Epithelial cell of proximal tubule (primary cell): ENCODE measurements at places on chromosomes 7 and 10. TPM values are rescaled to one million over a fixed set of nuclear protein-coding genes. Genes with fewer than 3 reads are reported as not detected.

DNA sequence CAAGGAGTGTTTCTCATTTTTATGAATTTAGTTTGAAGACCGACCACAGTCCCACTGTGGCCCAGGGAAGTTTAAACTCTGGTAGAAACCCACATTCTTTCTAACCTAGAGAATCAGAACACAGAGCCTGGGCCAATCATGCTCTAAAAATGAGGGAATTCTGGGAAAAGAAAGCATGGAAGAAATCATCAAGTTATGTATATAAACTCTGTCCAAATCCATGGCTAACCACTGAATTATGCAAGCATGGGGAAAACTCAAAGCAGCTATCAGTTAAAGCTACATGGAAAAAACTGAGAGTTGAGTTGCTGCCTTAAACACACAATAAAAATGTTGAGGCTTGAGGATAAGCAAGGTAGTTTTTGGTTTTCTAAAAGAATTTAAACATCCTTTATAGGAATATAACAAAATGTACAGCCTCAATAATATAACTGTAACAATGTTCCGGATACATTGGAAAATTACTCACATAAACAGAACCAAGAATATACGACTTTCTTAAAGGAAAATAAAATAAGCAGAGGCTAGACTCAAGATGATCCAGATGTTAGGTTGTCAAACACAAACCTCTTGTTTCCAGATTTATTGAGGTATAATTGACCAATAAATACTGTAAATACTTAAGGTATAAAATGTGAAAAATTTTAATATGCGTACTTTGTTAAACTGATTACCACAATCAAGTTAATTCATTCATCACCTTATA, 311.2 kb upstream of the GNAI1 start:
- no peak for DNase-seq

DNA sequence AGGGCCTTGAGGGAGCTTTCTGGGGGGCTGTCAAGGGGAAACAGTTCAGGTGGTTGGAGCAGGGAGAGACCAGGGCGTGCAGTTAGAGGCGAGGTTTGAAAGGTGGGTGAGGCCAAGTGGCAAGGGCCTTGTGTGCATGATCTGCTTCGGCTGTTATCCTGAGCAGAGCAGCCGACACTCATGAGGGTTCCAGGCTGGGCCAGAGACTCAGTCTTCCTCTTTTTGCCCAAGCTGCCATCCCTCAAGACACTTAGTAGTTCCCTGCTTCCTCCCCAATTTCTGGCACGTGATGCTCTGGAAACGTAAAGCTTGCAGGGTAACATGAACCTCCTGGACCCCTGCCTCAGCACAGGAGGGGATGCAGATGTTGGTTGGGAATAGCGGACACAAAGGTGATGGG, 44.1 kb downstream of the KLRG2 start:
- no peak for DNase-seq

GRCh38 chr10:85447690-85448089, 918.9 kb downstream of the GRID1 start:
- DNase-seq, result no peak

- DNase-seq, result no peak
These were observed 647 bp downstream of the PLAU start for GRCh38 chr10:73911553-73912004.

- no peak for DNase-seq
These were observed 400.2 kb upstream of the NPVF start for GRCh38 chr7:25628446-25628845.

DNA sequence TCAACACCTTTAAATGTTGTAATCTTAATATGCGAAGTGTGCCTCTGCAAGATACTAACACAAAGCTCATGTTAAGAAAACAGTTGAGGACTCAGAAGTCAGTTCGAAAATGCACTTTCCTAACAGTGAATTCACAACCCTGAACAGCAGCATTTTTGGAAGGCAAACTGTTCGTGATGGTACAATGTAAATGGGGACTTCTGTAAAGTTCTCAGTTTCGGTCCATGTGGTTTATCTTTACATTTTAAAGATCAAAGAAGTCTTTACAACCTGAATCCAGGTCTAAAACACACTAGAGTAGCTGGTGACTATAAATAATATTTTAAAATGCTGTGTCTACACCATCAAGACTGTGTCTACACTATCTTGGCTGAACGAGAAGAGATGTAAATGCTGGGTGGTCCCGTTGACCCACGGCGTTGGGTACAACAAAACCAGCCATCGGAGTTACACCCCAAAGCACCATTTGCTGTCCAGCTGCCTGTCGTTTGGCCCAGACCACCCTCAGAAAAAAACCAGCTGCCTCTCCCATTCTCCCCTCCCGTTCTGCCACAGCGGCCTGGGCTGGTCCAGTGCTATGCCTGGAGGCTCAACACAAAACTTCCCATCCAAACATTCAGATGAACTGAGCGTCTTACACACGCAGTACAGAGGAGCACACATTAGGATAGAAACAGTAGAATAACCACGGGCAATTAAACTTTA, 42.9 kb downstream of the MKI67 start:
- DNase-seq, result no peak

DNA sequence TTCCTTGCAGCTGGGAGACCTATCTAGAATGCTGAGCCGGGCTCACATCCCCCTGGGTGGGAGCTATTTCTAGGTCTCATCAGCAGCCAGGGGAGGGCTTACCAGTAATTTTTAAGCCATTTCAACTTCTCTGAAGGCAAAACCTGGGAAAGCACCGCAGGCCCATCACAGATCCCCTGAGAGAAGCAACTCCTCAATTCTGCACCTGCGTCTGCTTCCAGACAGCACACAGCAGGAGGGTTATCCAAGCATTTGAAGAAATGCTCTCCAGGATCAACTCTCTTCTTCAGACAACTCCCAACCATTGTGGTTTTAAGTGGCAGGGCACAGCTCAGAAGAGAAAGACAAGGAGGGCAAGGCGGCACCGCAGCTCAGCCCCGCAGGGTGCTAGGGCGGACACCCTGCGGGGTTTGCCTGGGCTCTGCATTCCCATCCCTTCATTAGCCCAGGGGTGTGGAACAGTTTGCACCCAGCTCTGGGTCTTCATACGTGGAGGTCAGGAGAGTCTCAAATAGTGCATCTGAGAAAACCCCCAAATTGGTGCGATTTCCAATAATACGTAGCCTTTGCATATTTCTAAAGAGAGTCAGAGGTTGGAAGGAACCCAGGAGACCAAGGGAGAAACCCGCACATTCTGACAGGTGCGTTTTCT, 618.7 kb downstream of the DNAJB6 start:
- no peak for DNase-seq

DNA sequence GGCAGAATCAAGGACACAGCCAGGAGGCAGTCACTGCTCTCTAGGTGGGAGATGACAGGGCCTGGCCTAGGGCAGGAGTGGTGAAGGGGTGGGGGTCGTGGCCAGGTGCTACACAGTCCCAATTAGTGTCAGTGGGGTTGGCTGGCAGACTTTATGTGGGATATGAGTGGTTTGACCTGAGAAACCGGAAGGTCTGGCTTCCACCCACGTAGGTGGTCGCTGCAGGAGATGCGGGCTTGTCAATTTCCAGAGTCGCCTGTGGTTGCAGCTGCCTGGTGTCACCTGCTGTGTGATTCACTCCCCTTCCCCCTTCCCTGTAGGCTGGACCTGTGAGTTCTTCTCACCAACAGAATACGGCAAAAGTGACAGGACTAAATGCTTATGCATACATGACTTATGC, 124.3 kb downstream of the KLF6 start:
- DNase-seq, result no peak

- no peak for DNase-seq
These were observed 37.7 kb downstream of the RBAK start for GRCh38 chr7:5083311-5083711.

- no peak for DNase-seq
These were observed 130.9 kb downstream of the BMPER start for GRCh38 chr7:34036051-34036920.

DNA sequence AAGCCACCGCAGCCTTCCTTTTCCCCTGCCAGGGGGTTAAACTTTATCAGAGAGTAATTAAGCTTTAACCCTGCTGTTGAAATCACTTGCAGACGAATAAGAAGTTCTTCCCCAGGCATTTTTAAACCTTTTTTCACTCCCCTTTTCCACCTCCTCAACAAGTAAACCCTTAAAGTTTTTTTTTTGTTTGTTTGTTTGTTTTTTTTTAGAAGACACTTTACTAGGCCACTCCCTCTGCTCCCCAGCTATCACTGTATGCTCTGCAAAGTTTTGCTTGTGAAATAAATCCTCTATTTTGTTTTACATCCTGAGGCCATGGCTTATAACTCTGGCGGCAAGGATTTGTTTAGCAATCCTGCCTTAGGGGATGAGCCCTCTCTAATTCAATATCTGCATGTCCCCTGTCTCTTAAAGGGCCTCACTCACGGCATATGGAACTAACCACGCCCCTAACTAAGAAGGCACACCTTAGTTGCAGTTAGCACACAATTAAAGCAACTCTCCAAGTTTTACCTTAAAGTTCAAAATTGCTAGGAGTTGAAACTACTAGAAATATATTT, 1354.7 kb upstream of the LRRTM3 start:
- no peak for DNase-seq

DNA sequence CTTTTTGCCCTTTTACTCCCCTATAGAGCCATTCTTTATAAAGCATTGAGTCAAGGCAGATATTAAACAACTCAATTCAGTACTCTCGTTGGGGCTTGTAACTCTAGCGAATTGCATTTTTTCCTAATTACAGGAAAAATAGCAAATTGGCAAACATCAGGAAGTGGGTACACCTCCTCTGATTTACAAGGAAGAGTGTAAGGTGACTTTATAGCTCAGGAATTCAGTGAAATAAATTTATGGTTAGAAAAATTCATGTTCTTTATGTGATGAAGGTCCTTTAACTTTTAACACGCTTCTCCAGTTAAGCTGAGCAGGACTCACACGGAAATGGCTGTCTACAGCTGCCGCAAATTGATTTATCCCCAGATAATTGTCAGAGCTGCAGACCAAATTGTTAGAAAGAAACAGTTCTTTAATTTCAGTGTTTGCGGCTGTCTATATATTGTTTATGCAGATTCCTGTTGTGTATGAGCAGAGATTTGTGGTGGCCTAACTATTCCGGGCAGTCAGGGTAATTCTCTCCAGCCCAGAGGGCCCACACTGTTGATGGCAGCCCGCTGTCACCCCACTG, 151.1 kb upstream of the MKI67 start:
- DNase-seq, result no peak

GRCh38 chr10:23319835-23320234, 24.8 kb downstream of the C10orf67 start:
- no peak for DNase-seq

DNA sequence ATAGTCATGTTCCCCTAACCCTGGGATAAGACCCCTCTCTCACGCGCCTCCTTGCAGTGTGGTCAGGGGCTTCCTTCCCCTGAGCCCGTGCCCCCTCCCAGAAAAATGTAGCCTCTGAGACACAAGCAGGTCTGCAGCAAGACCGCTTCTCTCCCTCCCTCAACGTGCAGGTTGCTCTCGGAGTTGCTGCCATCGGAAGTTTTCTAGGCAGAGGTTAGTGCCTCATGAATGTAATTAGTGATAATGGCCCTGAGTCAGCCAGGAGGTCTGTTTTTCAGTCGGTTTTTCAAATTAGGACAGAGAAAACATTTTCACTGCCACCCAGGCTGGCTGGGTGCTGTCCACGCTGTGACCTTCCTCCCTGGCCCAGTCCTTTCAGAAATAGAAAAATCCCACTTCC, 43.2 kb upstream of the PRLHR start:
- DNase-seq, result no peak

DNA sequence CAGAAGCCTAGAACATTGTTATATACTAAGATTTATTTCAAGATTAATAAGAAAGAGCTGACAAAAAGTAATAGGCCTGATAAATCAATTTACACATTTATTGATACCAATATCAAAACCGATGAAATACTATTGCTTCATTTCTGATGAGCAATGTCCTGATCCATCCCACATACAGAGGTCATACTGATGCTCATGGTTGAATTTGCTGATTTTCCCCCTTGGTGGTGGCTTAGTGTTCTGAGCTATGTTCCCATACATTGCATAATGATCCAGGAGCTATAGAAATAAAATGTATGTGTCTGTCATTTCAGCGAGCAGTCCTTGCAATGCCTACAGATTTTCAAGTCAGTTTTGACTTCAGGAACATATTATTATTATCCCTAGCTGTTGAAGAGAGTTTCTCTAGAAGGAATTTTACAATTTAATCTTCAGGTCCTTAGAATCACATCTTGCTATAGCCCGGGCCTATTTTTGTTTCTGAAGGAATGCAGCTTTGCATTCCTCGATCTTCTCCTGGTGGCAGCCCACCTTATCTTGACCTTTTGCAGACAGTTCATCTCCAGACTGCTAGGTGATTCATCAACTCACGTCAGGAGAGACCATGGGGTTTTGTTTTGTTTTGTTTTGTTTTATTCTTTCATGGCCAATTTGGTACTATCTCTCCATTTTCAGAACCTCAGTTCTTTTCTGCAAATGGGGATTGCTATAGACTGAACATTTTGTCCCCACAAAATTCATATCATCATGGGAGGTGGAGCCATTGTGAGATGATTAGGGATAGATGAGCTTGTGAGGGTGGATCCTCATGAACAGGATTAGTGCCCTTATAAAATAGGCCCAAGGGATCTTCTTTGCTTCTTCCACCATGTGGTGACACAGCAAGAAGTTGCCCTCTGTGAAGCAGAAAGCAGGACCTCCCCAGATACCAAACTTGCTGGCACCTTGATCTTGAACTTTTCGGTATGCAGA, 465.6 kb upstream of the IGFBP3 start:
- no peak for DNase-seq

GRCh38 chr7:23277359-23277989, 21.7 kb upstream of the MALSU1 start:
- no peak for DNase-seq

GRCh38 chr10:876438-876837, 55.1 kb downstream of the LARP4B start:
- DNase-seq, result no peak

GRCh38 chr10:70829543-70829942, 13.8 kb downstream of the SGPL1 start:
- no peak for DNase-seq

GRCh38 chr10:29600821-29601220, 34.0 kb downstream of the SVIL start:
- DNase-seq, result no peak

DNA sequence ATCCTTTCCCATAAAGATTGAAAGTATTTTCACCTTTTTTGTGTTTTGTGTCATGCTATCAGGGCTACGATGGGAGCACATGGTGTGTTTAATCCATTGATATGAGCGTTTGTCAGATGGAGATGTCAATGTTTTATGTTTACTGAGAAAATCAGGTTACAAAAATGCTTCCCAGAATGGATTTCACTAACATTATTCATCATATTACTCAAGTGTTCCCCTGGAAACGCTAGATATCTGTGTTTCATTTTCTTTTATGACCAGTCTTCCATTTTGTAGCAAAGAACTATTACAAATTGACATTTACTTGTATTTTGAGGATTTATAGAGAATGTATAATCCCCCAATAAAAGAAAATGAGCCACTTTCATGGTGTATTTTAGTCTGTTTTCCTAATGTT, 293.5 kb upstream of the AKR1E2 start:
- DNase-seq, result no peak

GRCh38 chr7:147245274-147245673, 1128.7 kb downstream of the CNTNAP2 start:
- no peak for DNase-seq

Gene CAMK2B
- total RNA-seq, result not detected in 2 replicates

Gene VAX1
- not detected in 2 replicates for total RNA-seq

Gene CFAP69
- total RNA-seq, result 0.29 and 0.51 TPM in 2 replicates

Gene HYAL4
- total RNA-seq, result not detected in 2 replicates

Gene MBLAC1
- total RNA-seq, result 2.6 and 3.7 TPM in 2 replicates

Gene PDGFA
- 11.6 and 27.3 TPM in 2 replicates for total RNA-seq

Gene GPNMB
- total RNA-seq, result 10.6 and 10.9 TPM in 2 replicates

Gene ITGA8
- 0.06 TPM in 1 of 2 replicates, not detected in the other for total RNA-seq

Gene PRKG1
- 0.14 and 0.17 TPM in 2 replicates for total RNA-seq

Gene SFRP4
- total RNA-seq, result 0.06 TPM in 1 of 2 replicates, not detected in the other

Gene PLCE1
- total RNA-seq, result 1.2 and 2.2 TPM in 2 replicates

Gene ADRB1
- 0.06 and 0.22 TPM in 2 replicates for total RNA-seq
